ENCODE measurements at places on chromosomes 7 and 10. TPM values are rescaled to one million over a fixed set of nuclear protein-coding genes. Genes with fewer than 3 reads are reported as not detected.

Gene EFCAB10
- total RNA-seq: not detected

Gene RAB11FIP2
- 8.1 TPM for total RNA-seq

Gene ELAPOR2
- total RNA-seq: 1.3 TPM

Gene MNX1
- total RNA-seq: not detected

Gene MYO3A
- total RNA-seq: not detected

Gene GRID1
- total RNA-seq: not detected

Gene APBB1IP
- total RNA-seq: 0.18 TPM

Gene DYNC1I1
- 0.81 TPM for total RNA-seq

Gene PRPS1L1
- total RNA-seq: not detected

Gene DNA2
- total RNA-seq: 7.1 TPM

Gene WDFY4
- total RNA-seq: not detected

Gene VPS41
- 28.5 TPM for total RNA-seq

Gene NKX2-3
- total RNA-seq: not detected

All from cardiac atrium fibroblast (primary cell).